A673 (cell line): ENCODE measurements at places on chromosomes 3 and 15. TPM values are rescaled to one million over a fixed set of nuclear protein-coding genes. Genes with fewer than 3 reads are reported as not detected.

GRCh38 chr3:184531626-184532280 lies 29.8 kb upstream of the EPHB3 start:
- no peak overlapping the region for H3K4me3 ChIP-seq
- DNase-seq, result no peak
- H3K27ac ChIP-seq, result no peak overlapping the region
- peaks cover 47% of the 10 kb centered on the region for H3K27me3 ChIP-seq
- H3K36me3 ChIP-seq, result no peaks in the 10 kb centered on the region

DNA sequence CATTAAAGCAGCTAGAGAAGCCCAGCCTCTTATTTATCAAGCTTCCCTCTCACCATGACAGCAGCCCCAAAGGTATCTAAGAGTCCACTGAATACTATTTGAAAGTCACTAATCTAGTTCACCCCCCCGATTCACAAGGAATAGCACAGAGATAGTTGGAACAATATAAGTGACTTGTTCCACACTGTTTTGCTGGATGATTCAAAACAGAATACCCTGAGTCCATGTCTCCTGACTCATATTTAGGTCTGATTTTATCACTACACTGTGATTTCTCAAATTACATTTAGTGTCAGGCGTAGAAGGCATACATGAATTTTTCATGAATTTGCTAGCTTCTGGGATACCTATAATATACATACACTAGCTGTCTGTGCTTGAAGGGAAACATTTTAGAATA lies 18.7 kb upstream of the EOGT start:
- H3K36me3 ChIP-seq, result peaks cover 9% of the 10 kb centered on the region
- H3K4me1 ChIP-seq, result no peaks in the 10 kb centered on the region
- no peaks in the 10 kb centered on the region for H3K27me3 ChIP-seq
- H3K27ac ChIP-seq, result no peak overlapping the region
- no peak overlapping the region for H3K4me3 ChIP-seq
- DNase-seq, result no peak

GRCh38 chr3:28846971-28847478 lies 433.8 kb upstream of the RBMS3 start:
- H3K27me3 ChIP-seq, result no peaks in the 10 kb centered on the region
- H3K4me1 ChIP-seq, result no peaks in the 10 kb centered on the region
- H3K27ac ChIP-seq, result no peak overlapping the region
- H3K36me3 ChIP-seq, result no peaks in the 10 kb centered on the region

- no peak overlapping the region for H3K4me3 ChIP-seq
- no peak for DNase-seq
- no peaks in the 10 kb centered on the region for H3K27me3 ChIP-seq
- H3K27ac ChIP-seq, result no peak overlapping the region
Observed at GRCh38 chr3:1987980-1988379, 110.7 kb upstream of the CNTN4 start.

DNA sequence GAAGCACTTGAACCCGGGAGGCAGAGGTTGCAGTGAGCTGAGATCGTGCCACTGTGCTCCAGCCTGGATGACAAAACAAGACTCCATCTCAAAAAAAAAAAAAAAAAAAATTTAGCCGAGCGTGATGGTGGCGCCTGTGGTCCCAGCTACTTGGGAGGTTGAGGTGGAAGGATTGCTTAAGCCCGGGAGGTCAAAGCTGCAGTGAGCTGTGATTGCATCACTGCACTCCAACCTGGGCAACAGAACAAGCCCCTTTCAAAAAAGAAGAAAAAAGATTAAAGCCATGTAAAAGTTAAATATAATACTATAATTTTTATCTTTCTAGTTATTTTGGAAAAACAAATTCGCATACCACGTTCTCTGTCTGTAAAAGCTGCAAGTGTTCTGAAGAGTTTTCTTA lies 61.9 kb upstream of the SKIL start:
- no peak overlapping the region for H3K4me3 ChIP-seq
- no peak overlapping the region for H3K27ac ChIP-seq
- no peaks in the 10 kb centered on the region for H3K4me1 ChIP-seq
- peaks cover 8% of the 10 kb centered on the region for H3K36me3 ChIP-seq
- no peaks in the 10 kb centered on the region for H3K27me3 ChIP-seq

The TXNRD3 gene
- 4.1 and 5.5 TPM in 2 replicates for total RNA-seq

The ATP8B4 gene
- 0.30 and 0.66 TPM in 2 replicates for total RNA-seq
